ENCODE measurements at places on chromosomes 2 and 18.

GRCh38 chr2:187274146-187274545 is 173.9 kb downstream of the CALCRL start:
- DNase-seq, result no peak

DNA sequence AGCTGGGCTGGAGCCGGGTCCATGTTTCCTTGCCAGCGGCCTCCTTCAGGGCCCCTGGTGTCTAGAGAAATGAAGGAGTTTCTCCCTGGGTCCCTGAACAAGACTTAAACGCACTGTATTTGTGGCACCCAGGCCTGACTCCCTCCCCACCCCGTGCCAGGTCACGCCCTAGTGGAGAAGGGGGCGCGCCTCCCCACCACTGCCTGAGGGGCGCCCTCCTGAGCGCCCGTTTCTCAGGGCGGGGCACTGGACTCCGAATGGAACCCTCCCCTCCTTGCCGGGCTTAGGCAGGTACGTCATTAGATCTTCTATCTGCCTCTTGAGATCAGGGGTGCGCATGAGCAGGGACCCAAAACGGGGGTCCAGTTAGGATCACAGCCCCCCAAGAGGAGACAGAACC is 16.3 kb downstream of the ODC1 start:
- DNase-seq, result no peak

GRCh38 chr2:37344453-37345361 is at the start of gene QPCT:
TSS of gene QPCT (plus strand) at chr2:37344630. CDS start at chr2:37344732, 102 bp downstream.
- peak; percentile 57 for DNase-seq

- DNase-seq, result no peak
Observed at GRCh38 chr2:189049709-189050164, 75.6 kb downstream of the COL3A1 start.

- no peak for DNase-seq
Observed at GRCh38 chr2:192480984-192481383, 286.3 kb upstream of the TMEFF2 start.

DNA sequence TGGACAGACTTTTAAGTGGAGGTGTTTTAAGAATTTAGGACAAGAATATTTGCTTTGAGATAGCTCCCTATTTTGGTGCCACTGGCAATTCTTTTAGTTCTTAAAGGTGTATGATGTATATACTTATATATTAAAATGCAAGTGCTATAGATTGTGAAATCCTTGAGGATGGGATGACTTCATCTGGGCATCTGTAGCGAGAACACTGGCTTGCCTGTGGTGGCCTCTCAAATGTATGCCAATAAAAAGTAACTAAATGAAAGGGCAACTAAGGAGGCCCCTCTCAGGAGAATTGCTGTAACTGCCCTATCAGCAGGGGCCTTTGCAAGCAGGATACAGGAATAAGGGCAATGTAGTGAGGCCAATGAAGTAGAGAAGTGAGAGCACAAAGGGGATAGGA is 2.6 kb upstream of the THUMPD2 start:
- DNase-seq, result no peak
